ENCODE measurements at places on chromosomes 12 and 14. TPM values are rescaled to one million over a fixed set of nuclear protein-coding genes. Genes with fewer than 3 reads are reported as not detected.

DNA sequence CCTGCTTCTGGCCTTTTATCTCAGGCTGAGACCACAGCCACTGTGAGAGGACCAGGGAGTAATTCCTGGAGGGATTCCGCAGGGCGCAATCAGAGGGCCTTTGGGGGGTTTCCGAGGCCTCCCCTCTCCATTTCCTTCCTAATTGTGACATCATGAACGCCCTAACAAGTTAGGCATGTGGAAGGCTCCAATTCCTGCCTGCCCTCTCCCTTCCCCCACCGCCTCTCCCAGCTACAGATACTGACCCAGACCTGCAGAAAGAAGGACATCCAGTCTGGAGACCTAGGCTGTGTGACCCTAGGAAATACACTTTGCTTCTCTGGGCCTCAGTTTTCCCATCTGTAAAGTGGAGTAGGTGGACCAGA, 637.9 kb downstream of the MED13L start:
- H3K4me3 ChIP-seq = no peak overlapping the region
- no peak for DNase-seq
- no peak overlapping the region for H3K27ac ChIP-seq

- H3K27me3 ChIP-seq = peaks cover 82% of the 10 kb centered on the region
- no peak overlapping the region for H3K27ac ChIP-seq
- H3K36me3 ChIP-seq = no peaks in the 10 kb centered on the region
- no peak overlapping the region for H3K4me3 ChIP-seq
- no peaks in the 10 kb centered on the region for H3K4me1 ChIP-seq
These were observed 33.9 kb upstream of the TBX5 start for GRCh38 chr12:114439817-114440216.

GRCh38 chr12:117053597-117054201, 45.5 kb downstream of the TESC start:
- no peak overlapping the region for H3K4me3 ChIP-seq
- no peaks in the 10 kb centered on the region for H3K4me1 ChIP-seq
- no peaks in the 10 kb centered on the region for H3K36me3 ChIP-seq
- no peak for DNase-seq
- H3K27ac ChIP-seq = no peak overlapping the region

GRCh38 chr14:93917141-93917540, 10.0 kb upstream of the FAM181A start:
- peaks cover 5% of the 10 kb centered on the region for H3K4me1 ChIP-seq
- no peak overlapping the region for H3K27ac ChIP-seq
- no peak for DNase-seq
- no peak overlapping the region for H3K4me3 ChIP-seq
- no peaks in the 10 kb centered on the region for H3K36me3 ChIP-seq
- peaks cover 3% of the 10 kb centered on the region for H3K27me3 ChIP-seq

GRCh38 chr12:125142601-125143000, 77.4 kb downstream of the AACS start:
- peaks cover 17% of the 10 kb centered on the region for H3K36me3 ChIP-seq
- H3K27ac ChIP-seq = no peak overlapping the region
- H3K4me3 ChIP-seq = no peak overlapping the region
- no peak for DNase-seq
- H3K4me1 ChIP-seq = peaks cover 9% of the 10 kb centered on the region

DNA sequence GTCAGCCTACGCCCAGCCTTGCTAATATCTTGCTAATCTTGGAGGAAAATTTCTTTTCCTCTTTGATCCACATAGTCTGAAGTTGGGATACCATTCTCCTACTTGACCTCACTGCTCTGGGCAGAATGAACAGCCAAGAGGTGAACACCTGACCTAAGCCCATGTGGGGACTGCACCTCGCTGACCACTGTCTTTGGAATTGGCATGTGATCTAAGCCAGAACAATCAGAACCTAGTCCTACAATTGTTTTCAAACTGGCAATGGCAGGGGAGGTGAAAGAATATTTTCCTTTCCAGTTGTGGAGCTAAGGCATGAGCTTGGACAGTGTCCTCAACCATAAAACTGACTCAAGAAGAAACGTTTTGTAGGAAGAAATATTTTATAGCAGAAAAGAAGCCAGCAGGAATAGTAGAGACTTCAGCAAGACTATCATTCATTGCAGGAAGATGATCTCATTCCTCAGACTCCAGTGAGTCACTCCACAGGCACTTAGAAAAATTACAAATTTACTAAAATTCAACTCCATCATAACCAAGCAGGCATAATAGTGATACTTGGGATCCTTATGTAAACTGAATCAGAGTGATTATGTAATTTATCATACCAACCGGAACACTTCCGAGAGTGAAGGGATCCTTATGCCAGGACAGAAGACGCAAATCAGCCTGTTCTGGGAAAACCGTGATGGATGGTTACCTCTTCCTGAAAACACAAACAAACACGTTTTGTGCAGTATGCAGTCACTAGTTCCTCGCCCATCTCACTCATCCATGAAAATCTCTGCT, 14.7 kb downstream of the PTPRO start:
- no peak for DNase-seq

DNA sequence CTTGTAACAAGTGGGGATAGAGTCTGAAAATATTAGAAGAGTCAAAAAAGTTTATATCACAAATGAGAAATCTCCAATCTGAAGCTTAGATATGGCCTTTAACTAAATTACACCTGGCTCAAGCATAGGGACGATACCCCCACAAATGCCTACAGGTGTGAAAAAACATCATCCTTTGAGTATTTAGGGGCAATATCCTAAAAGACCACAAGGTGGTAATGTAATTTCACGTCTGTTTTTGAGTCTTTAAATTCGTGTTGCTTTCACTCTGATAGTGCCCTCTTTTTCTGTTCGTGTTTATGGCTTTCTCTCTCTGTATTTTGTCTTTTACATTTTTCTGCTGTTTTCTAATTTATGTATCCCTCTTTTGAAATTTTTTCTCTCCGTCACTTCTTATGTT, 84.3 kb downstream of the ETNK1 start:
- DNase-seq = no peak
- H3K4me1 ChIP-seq = no peaks in the 10 kb centered on the region
- no peaks in the 10 kb centered on the region for H3K27me3 ChIP-seq
- H3K4me3 ChIP-seq = no peak overlapping the region
- no peaks in the 10 kb centered on the region for H3K36me3 ChIP-seq

DNA sequence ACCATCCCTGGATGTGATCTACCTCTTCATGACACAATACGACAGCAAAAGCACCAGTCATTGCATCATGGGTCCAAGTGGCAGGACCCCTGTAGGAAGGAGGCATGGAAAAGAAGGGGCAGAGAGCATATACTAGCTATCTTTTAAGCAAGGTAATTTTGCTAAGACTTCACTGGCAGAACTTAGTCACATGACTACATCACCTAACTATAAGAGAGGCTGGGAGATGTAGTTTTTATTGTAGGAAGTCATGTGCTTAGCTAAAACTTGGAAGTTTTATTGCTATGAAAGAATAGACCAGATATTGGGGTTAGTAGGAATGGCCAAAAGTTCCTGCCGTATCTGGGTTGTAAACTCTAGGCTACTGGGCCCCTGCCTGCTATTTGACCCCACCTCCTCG, 18.6 kb upstream of the CHST11 start:
- H3K4me1 ChIP-seq = no peaks in the 10 kb centered on the region
- no peaks in the 10 kb centered on the region for H3K36me3 ChIP-seq
- no peak for DNase-seq
- H3K4me3 ChIP-seq = no peak overlapping the region
- peaks cover 11% of the 10 kb centered on the region for H3K27me3 ChIP-seq
- H3K27ac ChIP-seq = no peak overlapping the region

GRCh38 chr14:46940611-46941010, 289.0 kb upstream of the RPL10L start:
- no peaks in the 10 kb centered on the region for H3K4me1 ChIP-seq
- DNase-seq = no peak
- no peak overlapping the region for H3K27ac ChIP-seq
- H3K36me3 ChIP-seq = no peaks in the 10 kb centered on the region

DNA sequence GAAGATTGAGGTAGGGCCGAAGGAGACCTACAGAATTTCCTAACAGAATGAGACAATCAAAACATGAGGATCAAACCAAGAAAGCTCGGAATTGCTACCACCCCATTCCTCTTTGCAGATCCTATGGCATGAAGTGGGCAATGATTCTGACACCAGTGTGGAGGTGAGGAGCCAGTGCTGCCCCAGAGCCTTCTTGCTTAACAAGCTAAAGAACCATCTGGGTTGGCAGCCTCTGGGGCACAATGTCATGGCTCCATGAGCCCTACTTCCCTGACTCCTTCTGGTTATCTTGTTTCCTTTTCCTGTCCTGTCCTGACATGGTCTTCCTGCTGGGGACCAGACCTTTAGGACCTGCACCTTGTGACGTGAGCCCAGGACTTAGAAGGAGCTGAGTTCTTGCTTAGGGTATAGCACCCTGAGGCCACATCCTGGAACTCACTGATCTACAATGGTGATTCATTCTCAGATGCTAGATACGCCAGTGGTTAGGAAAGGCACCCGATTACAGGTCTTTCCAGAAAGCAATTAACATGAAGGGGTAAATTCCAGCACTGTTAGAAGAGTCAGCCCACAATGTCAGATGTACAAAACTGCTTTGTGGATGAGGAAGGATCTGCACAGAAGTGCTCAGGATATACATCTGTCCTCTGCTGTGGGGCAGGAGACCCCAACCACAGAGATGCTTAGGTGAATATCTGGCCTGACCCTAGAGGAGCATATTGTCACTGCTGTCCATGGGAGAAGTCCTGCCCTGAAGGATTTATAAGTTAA, 324.2 kb downstream of the ZFP36L1 start:
- H3K27ac ChIP-seq = no peak overlapping the region
- no peak overlapping the region for H3K4me3 ChIP-seq
- DNase-seq = no peak
- H3K4me1 ChIP-seq = peaks cover 48% of the 10 kb centered on the region

NFATC4 gene
- total RNA-seq = 10.8 TPM

LPAR5 gene
- total RNA-seq = 15.0 TPM

TAS2R30 gene
- 1.6 TPM for total RNA-seq
